ENCODE measurements at places on chromosomes 3 and 15.

DNA sequence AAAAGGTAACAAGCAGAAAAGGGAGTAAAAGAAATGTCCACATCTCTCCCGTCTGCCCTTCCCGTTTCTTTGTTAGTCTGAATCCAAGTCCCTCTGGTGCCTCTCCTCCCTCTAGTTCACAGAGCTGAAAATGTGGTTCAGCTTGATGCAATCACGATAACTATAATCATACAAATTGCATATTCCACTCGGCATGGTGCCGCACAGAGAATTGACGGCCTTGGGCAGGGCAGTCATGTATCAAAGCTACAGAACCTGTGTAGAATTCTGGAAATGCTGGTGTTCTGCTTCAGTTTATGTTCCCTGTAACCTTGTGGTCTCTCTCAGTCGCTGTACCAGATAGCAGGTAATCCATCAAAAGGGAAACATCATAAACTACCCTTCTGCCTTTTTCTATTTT lies 562.9 kb upstream of the CBLB start:
- DNase-seq: no peak

- no peak for DNase-seq
These were observed 296.6 kb downstream of the SUCLG2 start for GRCh38 chr3:67357610-67358458.

GRCh38 chr3:171379281-171379680 lies 80.9 kb downstream of the TNIK start:
- DNase-seq: no peak

DNA sequence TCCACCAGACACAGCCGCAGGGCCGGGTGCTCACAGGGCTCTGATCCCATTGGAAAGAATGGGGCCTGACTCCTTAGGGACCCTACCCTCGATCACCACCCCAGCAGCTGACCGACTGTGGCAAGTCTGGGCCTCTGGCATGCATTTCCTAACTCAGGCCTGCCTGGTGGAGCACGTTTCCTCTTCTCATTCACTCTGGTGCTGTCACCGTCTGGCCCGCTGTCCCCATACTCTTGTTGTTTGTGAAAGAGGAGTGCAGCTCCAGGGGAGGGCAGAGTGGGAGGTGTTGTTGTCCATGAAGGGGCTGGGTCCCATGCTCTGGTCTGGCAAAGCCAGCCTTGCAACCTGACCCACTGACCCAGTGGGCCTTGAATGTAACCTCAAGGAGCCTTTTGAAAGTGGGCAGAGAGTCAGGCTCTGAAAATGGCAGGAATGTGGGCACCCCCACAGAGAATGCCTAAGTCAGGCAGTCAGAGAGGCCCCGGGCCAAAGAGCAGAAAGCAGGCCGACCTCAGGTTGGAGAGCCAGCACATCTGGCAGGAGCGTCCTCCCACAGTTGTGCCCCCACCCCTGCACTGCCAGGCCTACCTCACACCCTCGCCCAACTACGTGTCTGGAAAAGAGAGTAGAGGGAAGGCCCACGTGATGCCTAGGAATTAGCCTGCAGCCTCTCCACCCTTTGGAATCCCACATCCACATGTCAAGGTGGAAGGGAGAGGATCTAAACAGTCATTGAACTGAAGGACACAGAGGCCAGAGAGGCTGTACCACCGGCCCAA lies 10.9 kb downstream of the SEMA7A start:
- no peak for DNase-seq

DNA sequence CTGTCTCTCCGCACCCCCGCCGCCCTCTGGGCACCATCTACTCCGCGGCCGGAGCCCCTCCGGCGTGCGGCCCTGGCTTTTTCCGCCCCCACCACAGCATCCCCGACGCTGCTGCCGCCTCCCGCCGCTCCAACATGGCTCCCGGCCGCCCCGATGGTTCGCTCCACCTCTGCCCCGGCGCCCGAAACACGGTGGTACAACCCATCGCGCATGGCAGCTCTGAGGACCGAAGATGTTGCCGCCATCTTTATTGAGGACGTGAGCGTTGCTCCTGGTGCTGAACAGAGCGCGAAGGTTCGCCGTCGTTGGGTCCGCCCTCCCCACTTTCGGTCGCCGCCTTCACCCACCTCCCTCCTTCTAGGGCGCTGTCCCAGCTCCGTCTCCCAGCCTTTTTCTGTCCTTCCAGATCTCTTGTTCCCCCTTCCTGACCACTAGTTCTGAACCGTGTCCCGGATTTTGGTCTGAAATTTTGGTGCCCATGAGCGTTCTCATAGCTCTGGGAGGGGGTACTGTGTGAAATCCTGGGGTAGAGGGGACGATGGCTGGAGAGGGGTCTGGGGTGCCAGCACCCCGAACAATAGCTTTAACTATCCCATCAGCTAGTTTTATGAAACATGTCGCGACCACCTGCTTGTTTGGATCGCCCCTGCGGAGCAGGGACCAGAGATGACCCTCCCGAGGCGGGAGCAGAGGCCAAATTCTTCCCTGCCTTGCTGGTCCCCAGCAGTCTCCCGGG lies at the start of gene CELSR3:
CELSR3 (minus strand) TSS at position 134 of the 736 bp plus-strand sequence. CDS start 252 bp downstream, outside the sequence.
- peak; percentile 67 for DNase-seq

GRCh38 chr15:57302640-57303257 lies 73.6 kb upstream of the CGNL1 start:
- DNase-seq: no peak

DNA sequence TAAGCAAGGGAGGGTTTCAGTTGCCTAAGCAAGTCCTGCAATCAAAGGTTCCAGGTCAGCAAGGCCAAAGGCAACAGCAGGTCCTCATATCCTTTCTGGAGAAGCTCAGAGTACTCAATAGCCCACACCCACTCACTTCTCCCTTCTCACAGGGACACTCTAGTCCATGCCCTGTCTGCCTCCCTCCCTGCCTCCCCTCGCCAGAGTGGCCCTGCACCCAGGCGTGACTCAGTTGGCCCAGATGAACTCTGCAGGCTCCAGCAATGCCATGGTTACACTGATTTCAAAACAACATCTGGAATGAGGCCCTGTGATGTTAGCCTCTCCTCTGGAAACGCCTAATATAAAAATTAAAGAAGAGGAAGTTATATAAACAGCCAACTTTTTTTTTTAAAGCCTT lies 32.9 kb downstream of the IL16 start:
- DNase-seq: no peak

GRCh38 chr3:95434491-95434890 lies 1371.6 kb downstream of the NSUN3 start:
- DNase-seq: no peak

- DNase-seq: no peak
These were observed 68.3 kb downstream of the FBLN2 start for GRCh38 chr3:13617097-13617738.

DNA sequence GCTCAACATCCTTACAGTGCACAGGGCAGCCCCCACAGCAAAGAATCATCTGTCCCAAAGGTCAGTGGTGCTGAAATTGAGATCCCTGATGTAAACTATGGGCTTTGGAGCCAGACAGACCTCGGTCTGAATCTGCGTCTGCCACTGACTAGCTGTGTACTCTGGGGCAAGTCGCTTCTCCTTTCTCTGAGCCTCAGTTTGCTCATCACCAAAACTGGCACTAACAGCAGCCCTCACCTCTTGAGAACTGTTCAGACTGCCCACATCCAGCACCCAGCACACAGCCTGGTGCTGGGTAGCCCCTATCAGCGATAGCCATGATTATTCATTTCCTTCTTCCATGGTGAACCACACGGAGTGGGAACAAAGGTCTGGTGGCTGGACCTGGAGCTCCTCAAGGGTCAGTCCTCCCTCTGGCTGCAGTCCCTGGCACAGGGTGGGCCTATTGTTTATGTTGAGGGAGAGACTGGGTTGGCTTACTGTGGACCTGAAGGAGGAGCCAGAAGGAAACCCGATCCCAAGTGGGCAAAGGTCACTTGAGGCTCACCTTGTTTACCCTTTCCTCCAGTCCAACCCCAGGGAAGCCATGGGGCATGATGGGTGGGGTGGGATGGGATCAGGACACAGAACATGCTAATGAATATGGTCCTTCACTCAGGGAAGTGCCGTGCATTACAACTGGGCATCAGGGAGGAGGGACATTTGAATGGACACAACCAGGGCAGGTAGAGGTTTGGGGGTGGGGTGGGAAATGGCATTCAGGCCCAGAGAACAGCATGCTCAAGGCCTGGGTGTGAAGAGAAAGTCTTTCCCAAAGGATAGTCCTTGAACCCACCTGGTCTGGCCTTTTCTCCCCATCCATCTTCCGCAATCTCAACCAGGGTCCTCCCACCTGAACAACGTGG lies 1.6 kb upstream of the PRKCD start:
- DNase-seq: no peak

- no peak for DNase-seq
These were observed 123.5 kb downstream of the DLG1 start for GRCh38 chr3:197174927-197175326.

- DNase-seq: no peak
These were observed 767 bp downstream of the GLT8D1 start for GRCh38 chr3:52704611-52705437.

- no peak for DNase-seq
These were observed 251.9 kb downstream of the IGSF11 start for GRCh38 chr3:118782755-118783202.

- DNase-seq: no peak
These were observed 83.9 kb downstream of the IL20RB start for GRCh38 chr3:137041686-137042085.

DNA sequence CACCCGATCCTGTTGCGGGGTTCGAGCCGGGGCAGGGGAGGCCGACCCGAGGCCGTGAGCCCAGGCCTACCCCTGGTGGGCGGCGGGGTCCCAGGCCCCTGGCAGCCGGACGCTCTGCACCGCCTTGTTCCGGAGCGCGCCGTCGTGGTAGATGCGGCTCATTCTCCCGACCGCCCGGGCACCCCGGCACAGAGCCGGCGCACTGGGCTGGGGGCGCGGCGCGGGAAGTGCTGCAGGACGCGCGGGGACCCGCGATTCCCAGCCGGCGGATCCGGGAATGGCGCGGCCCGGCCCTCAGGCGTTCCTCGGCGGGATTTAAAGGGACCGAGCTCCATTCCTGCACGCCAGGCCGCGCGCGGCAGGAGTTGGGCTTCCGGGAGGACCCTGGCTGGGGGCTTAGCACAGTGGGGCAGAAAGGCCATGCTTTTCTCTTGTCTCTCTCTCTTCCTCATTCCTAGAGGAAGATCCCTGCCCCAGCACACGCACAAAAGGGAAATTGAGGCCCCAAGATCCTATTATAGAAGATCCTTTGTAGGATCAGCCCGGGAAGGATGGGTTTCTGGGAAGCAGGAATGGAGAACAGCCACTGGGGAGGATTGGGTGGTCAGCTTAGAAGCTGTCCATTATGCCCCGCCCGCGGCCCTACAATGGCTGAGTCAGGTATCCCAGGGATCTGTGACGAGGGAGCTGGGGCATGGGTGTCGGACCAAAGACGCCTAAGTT lies at the start of gene ARPIN:
ARPIN (minus strand) TSS at position 279 of the 723 bp plus-strand sequence; CDS start at position 162, 117 bp downstream.
- DNase-seq: no peak

DNA sequence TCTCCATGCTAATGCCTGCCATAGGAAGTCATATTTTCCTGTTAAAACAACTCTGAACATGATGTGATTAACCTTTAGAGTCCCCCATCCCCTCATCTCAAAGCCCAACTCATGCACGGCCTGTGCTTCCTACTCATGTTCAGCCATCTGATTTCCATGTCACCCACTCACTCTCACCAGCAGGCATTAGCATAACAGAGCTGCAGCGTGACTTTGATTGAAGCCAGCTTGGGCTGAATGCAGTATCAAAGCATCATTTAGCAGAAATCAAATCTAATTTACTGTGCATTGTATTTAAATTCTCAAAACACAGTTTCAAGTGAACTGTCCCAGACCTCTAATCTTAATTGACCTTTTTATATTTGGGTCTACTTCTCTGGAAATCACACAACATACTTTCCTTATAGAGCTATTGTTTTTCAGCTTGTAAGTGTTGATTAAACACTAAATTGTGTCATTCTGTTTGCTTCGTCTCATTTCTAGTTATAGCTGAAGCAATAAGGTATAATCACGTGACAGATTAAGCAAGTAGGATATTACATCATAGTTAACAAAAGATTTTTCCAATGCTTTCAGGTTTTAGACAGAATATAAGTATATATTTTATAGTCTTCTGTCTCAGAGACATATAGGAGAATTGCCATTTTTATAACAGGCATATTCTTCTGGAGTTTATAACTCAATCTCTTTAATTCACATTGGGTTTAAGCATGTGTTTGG lies 501.5 kb downstream of the ROBO2 start:
- no peak for DNase-seq

DNA sequence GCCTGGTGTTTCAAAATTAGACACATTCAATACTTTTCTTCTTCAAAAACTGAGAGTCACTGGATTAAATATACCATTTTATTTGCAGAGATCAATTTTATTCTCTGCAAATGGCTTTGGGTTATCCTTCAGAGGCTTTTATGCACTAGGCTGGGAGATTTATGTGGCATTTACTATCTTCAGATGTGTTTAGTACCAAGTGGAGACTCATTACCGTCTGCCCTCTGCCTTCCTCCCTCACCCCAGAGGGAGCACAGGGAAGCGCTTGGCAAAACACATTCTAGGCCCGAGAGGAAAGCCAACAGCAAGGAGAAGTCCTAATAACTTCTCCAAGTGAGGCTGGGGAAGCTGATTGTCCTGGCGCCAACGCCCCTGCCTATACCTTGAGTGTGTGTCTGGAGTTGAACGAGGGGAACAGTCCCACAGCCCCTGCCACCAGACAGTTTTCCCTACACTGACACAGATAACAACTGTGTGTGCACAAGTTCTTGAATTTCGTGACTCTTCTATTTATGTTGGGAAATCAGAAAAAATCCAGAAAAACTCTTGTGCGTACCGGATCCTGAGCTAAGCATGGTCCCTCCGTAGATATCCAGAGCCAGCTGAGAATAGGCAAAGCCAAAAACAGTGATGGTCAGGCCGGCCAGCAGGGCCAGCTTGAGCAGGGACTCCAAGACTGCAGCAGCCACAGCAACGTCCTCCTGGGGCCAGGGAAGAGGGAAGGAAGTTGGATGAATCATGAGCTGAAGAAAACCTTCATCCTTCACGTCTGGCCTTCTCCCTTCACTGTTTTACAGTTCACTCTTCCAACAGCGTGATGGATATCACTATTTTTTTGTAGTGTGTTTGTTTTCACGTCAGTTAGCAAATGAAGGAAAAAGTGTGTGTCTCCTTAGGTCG lies 26.6 kb downstream of the RFT1 start:
- DNase-seq: no peak

DNA sequence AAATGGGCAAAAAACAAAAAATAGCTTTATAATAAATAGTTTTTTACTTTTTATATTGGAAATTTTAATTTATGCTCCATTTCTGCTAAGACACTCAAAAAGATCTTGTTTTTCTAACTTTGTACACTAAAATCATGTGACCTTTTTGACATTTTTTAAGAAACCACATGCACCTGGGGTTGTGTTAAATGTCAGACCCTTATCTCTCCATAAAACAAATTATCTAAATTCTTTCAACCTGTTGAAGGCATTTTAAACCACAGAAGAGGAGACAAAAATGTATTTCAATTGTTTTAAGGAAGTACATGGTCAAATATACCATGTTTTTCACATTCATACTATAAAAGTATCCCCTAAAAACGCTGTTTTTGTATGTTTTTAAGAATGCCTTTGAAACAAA lies 29.2 kb downstream of the IFT80 start:
- DNase-seq: no peak

DNA sequence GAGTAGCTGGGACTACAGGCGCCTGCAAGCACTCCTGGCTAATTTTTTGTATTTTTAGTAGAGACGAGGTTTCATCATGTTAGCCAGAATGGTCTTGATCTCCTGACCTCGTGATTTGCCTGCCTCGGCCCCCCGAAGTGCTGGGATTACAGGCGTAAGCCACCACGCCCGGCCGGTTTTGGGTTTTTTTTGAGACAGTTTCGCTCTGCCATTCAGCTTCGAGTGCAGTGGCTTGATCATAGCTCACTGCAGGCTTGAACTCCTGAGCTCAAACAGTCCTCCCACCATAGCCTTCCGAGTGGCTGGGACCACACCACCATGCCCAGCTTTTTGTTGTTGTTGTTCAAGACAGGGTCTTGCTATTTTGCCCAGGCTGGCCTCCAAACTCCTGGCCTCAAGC lies 16.0 kb upstream of the SCAP start:
- DNase-seq: no peak

Data from DMS 273 treated with DMSO at 0.1 percent for 48 hours (cell line).